AG10803 (cell line): ENCODE measurements at places on chromosomes 12 and 14.

DNA sequence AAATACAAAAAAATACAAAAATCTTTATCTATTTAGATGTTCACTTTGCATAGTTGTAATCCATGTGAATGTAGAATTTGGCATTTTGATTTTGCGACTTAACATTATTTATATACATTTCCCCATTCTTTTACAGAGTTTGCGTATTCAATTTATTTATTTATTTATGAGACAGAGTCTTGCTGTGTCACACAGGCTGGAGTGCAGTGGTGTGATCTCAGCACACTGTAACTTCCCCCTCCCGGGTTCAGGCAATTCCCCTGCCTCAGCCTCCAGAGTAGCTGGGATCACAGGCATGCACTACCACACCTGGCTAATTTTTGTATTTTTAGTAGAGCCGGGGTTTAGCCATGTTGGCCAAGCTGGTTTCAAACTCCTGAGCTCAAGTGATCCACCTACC lies 25.3 kb upstream of the STRN3 start:
- no peak for DNase-seq

- no peak for DNase-seq
Measured at GRCh38 chr14:92568621-92569479, 55.3 kb downstream of the RIN3 start.

GRCh38 chr14:103109535-103110441 lies 13.5 kb upstream of the TNFAIP2 start:
- peak; percentile 76 for DNase-seq

DNA sequence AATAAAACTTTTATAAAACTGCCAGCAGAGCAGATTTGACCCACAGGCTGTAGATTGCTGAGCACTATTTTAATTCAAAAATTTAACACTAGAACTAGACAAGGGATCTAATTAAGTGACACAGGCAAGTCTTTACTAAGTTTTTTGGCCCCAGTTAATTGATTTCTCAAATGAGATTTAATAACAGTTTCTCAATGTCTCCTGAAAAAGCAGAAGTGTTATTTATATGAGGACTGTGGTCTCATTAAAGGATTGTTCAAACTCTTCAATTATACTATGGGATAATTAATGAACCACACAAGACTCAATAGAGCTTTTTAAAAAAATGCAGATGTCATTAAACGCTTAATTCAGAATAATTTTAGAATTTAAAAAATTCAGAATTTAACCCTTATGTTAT lies 1.9 kb downstream of the HEATR5A start:
- no peak for DNase-seq

DNA sequence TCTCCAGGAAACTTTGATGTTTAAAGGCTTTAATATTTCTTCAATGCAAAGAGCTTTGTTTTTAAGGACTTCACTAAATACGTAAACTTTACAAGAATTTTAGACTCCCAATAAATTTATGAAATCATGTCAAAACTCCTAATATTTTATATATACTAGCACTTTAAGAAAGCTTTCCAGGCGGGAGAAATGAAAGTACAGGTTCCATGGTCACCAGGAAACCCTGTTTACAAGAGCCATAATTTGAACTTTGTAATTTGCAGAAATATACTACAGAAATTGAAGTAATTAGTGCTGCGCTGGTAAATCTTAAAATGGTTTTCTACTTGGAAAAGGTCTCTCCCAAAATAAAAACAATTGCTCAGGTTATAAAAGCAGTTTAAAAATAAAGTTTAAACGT lies 8.8 kb downstream of the CCDC92 start:
- no peak for DNase-seq

- no peak for DNase-seq
Measured at GRCh38 chr14:75970989-75971388, 10.8 kb downstream of the TGFB3 start.

- no peak for DNase-seq
Measured at GRCh38 chr14:36522972-36523715, 3.1 kb upstream of the NKX2-1 start.
